DMS53 (cell line): ENCODE measurements at places on chromosomes 13 and 19.

- DNase-seq: no peak
These were observed 5.8 kb upstream of the POMP start for GRCh38 chr13:28653111-28653510.

DNA sequence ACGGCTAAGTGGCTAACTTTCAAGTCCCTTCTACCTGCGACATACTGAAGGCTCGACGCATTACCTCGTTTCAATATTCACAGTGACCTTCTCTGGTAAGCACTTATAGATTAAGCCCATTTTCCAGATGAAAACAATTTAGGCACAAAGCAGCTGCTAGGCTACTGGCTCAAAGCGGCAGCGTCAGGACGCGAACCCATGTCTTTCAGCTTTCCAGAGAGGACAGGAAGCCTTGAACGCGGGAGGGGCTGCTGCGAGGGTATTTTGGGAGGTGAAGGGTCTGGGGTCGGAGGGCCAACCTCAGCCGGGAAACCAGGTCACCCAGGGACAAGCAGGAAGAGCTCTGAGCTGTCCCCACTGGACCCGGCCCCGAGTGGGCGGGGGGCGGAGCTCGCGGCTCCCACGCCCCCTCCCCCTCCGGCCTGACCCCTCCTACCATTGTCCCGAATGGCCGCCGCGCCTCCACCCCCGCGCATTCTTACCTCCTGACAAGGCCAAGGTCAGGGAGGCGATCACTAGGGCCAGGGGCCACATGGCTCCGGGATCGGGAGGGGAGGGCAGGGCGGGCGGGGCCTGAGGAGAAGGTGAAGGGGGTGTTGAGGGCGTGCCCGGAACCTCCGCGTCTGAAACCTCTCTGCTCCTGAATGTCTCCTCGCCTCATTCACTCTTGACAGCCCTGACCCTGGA, at the start of gene KLK13:
TSS of gene KLK13 (minus strand) at position 559 of the 687 bp plus-strand sequence. CDS start at position 534, 25 bp downstream.
- DNase-seq: peak; percentile 50

- no peak for DNase-seq
These were observed 34.5 kb downstream of the UFM1 start for GRCh38 chr13:38384171-38384570.

DNA sequence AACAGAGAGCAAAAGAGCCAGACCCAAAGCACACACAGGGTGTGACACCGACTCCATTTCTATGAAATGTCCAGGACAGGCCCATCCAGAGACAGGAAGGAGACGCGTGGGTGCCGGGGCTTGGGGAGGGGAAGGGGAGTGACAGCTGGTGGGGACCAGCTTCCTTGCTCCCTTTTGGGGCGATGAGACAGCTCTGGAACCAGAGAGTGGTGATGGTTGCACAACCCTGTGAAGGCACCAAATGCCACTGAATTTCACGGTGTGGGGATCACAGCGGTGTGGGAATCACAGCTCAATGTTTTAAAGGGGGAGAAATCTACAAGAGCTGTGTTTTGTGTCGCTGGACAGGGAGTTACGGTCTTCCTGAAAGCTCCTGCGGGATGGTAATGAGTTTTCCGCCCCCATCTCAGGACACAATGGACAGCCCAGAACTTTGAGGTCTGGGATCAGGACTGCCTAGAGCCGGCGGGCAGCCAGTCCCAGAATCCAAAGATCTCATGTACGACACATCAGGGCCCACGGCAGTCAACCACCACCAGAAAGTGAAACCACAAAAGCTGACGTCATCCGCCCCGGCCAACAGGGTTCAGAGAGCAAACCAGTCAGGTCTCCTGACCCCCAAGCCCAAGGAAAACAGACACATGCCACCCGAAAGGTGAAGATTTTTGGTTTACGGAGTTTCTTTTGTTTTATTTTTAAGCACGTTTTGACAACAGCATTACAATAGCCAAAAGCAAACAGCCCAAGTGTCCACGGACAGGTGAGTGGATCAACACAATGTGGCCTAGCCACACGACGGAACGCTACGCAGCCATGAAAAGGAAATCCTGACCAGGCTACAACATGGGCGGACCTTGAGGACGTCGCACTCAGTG, 7.3 kb downstream of the SGTA start:
- no peak for DNase-seq

DNA sequence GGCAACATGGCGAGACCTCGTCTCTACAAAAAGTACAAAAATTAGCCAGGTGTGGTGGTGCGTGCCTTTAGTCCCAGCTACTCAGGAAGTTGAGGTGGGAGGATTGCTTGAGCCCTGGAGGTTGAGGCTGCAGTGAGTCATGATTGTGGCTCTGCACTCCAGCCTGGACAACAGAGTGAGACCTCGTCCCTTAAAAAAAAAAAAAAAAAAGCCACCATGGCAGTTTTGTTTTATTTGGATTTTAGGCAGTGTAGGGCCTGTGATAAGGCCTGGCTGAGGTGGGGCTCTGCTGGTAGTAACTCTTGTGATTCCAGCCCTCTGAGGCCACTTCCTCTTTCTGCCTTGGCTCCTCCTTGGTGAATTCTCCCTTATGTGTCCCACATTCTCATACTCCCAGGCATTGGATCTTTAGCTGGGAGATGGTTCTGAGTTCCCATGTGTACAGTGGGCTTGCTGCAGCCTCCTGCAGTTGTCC, 39.2 kb downstream of the GATAD2A start:
- no peak for DNase-seq

DNA sequence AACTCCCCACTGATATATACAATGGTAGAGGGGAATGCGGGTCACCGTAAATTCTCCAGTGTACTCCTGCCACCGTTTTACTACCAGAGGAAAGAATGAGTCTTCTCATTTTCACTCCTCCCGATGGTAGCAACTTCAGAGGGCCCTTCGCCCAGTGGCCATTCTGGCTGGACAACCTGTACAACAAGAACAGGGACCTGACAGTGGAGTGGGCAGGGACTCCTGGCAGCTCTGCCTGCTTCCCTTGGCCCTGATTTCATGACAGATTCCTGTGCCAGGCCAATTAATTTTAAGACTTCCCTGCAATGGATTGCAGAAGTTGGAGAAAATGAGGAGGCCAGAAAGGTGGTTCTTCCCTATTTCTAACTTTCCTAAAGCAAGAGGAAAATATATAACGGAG, 148.9 kb downstream of the GPC6 start:
- DNase-seq: no peak

GRCh38 chr13:32549788-32550187, 11.2 kb upstream of the N4BP2L2 start:
- DNase-seq: no peak

DNA sequence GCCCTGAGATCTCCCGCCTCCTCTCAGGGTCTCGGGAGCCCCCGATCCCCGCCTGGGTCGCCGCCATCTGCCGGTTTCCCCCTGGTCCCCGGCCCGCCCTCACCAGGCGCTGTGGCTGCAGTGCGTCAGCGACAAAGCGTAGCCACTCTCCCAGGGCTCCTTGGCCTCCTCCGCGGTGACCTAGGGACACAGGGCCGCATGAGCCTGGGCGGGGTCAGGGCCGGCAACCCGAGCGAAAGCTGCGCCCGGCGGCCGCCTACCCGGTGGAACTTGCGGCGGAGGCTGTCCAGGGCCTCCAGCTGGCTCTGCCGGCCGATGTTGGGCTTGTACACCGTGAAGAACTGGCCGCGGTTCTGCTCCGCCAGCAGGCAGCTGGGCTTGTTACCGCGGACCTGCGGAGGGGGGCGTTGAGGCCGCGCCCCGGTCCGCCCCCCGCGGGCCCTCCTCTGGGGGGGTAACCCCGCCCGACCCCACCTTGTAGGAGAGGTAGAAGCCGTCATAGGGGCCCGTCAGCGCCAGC, 5.3 kb downstream of the GPX4 start:
- no peak for DNase-seq

DNA sequence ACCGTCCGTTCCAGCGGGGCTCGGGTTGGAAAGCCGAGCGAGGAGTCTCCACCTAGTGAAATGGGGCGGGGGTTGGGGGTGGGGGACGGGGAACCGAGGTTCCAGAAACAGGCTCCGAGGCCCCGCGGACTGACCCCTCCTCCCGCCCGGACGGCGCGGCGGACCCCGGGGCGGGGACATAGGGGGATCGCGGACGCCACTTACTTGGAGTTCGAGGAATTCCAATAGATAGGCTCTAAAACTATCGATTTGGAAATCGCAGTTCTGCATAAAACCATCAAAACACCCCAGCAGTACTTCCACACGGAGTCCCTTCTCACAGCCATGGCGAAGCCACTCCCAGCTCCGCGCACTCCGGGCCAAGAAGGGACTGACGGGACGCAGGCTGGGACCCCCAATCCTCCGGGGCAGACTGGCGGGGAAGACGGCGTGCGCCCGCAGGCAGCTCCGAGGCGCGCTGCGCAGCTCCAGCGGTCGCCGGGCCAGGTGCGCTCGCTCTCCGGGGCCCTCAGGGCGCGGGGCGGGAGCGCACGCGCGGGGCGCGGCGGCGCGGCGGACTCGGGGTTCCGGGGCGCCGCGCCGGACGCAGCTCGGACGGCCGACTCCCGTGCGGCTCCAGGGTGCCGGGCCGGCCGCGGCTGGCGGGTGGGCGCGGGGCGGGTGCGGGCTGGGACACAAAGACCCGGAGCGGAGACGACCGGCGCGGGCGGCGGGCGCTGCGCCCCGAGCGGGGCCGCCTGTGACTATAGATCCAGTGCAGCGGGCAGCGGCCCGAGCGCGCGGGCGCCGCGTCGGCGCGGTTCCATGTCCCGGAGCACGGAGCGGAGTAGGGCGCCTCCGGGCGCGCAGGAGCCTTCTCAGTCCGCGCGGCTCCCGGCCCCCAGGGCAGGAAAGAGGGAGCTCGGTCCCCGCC, 567 bp downstream of the EFNB2 start:
- peak; percentile 69 for DNase-seq
